ENCODE measurements at places on chromosomes 11 and 22.
A peak's percentile ranks its signal among the peaks of the same experiment; 100 is the strongest.

- peak; percentile 70 for DNase-seq
Observed at GRCh38 chr11:59560290-59560701, 49.0 kb downstream of the OR4D9 start.

GRCh38 chr11:104876861-104877431 is 21.3 kb downstream of the CASP12 start:
- no peak for DNase-seq

DNA sequence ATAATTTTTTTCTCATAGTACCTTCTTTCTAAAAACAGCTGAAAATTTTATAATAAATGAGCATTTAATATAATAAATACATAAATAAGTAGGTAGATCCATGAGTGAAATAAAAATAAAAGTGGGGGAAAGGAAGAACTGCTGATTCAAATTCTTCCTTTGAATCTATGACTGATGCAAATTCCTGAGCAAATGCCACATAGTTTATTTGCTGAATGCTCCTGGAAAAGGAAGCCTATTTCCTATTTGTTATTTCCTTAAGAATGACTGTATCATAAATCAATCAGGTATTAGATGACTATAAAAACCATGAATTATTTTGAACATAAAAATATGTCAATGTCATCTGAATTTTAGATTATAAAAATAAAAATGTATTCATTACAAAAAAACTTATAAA is 16.6 kb downstream of the BTBD10 start:
- no peak for DNase-seq

DNA sequence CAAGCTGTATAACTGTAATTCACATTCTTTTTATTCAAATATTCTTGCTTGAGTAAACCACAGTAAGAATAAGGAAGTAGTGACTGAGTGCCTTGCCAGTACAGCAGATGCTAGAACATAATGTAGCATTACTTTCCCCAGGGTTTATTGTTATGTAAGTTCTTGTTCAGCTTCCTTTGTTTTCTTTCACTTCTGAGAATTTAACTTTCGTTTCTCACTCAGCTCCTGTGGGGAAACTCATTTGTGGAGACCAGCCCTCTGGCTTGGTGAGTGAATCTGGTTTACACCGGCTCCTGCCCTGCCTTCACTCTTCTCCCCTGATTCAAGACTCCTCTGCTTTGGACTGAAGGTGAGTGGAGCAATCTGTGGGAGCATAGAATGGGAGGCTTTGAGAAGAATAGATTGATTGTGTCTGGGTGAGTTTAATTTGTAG is at the start of gene TRIM22:
TRIM22 (plus strand) TSS at position 240 of the 433 bp plus-strand sequence. CDS start 6,443 bp downstream, outside the sequence.
- DNase-seq: no peak

GRCh38 chr11:46600194-46600960 is 6.6 kb upstream of the AMBRA1 start:
- no peak for DNase-seq

GRCh38 chr11:115912484-115912945 is 408.3 kb upstream of the CADM1 start:
- no peak for DNase-seq

Data from NCI-H1930 (cell line).